ENCODE measurements at places on chromosomes 11 and 22.
A peak's percentile ranks its signal among the peaks of the same experiment; 100 is the strongest.

DNA sequence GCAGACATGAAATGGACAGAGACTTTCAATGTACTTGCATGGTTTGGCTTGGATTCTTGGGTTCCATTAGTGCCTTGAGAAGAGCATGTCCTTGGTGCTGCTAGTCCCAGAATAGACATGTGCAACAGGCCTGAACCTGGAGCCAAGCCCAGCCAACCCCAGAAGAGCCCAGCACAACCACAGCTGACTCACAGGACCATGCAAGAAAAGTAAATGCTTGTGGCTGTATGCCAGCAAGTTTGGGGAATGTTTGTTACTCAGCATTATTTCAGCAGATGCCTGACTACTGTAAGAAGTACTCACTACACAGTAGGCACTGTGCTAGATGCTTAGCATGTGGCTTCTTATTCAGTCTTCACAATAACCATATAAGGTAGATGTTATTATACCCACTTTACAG is 39.2 kb upstream of the HMGXB4 start:
- no peak for DNase-seq

DNA sequence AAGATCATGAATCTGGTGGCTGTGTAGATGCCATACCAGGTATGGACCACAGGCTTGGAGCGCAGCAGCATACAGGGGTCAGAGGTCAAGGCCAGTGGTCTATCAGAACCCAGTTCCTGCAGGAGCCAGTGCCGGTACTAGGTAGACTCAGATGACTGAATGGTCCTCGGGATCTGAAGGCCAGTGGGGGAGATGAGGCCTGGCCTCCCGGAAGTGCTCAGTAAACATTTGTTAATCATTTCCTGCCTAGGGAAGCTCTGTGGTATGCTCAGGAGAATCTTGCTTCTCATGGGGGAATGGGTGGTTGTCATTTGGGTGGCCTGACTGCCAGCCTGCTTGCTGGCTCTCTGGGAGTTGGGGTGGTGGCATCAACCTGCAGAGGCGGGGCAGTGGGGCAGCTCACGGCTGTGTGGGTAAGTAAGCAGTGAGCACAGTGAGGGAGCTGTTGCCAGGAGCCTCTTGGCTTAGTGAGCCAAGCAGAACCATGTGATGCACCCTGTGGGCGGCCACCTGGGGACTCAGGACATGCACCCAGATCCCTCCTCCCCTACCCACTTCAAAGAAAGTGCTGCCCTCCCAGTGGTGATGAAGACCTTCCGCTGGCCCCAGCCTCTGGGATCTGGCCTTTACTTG is 33.0 kb downstream of the PTPRJ start:
- DNase-seq, result no peak

GRCh38 chr11:10314199-10315072 is 9.6 kb downstream of the ADM start:
- no peak for DNase-seq

DNA sequence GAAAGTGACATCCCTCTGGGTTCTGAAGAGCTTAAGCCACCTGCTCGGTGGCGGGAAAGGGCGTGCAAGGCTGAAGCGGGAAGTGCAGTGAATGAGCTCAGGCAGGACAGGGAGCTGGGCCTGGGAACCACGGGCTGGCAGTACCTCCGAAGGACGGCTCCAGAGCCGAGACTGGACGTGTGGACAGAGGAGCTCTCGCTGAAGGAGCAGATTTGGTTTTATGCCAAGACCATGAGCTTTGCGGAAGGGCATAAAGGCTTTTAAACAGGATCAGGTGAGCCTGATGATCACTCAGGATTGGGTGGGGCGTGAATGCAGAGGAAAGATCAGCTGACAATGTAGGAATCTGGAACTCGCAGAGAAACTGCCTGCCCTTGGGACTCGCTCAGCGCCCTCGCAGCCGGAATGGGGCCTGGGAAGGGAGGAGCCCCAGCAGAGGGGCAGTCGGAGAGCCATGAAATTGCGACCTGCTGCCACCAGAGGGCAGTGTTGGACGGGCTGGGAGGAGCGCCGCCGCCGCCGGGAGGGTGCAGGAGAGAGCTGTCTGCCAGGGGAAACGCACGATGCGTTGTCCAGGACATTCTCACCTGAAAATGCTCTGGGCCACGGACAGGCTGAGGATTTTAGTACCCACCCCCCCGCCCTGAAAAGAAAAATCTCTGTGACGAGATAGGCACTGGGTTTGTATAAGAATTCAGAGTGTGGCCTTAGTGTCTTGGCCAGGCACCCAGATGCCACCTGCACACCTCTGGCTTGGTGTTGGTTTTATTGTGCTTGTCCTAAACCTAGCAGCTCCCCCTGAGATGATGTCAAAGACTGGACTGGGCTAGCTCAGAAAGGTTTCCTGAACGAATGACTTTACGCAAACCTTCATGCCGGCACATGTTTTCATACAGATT is 324.4 kb downstream of the NTM start:
- DNase-seq, result peak; percentile 33

GRCh38 chr22:30869667-30870395 is 98.7 kb downstream of the MORC2 start:
- no peak for DNase-seq

DNA sequence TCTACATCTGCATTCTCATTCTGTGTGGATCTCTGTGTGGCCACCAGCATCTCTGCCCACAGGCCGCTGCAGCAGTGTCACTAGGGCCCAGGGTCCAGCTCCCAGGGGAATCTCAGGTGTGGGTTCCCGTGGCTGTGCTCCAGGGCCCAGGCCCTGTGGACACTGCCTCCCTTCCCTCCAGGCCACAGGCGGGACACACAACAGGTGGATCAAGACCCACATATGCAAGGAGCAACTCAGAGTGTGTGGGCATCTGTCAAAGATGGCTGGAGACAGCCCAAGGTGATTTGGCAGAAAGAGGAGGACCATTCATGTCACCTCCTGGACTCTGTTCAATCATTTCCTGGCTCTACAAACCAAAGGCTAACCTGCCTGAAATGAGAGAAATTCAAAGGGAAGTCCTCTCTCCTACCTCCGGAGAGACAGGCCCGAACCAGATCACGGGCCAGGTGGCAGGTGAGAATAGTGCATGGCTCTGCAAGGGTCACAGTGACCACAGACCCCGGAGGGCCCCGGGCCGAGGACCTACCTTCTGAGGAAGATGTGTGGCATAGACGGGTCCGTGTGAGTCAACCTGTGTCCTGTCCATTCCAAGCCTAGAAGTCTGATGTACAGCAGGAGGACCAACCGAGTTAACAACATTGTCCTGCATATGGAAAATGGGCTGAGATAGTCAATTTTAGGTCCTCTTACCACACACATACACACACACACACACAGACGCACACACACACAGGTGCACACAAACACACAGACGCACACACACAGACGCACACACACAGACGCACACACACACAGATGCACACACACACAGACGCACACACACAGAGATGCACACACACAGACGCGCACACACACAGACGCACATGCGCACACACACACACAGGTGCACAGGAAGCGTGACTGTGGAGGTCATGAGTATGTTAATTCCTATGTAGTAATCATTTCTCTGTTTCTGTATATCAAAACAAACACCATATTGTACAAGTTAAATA is 1068.5 kb downstream of the BRD1 start:
- no peak for DNase-seq

DNA sequence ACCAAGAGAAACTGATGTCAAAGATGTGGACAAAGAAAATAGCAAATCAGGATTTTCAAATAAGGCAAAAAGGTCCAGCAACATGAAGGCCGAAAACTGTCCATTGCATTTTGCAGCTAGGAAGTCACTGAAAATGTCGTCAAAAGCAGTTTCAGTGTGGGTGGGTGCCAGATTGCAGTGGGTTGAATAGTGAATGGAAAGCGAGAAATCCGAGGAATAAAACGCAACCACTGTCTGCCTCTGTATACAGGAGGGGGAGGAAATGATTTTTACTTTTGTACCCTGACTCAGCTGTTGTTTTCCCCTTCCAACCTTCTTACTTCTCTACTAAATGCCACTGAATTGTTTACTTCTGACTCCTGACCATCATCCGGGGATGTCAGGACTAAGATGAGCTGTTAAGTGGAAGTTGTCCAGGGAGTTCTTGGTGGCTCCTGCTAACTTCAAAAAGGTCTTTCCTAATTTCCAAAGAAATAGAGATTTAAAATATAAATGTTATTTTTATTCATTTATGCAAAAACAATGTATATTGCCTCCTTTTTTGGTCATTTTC is 64.9 kb upstream of the BIRC3 start:
- DNase-seq, result no peak

GRCh38 chr11:112665291-112665690 is 295.9 kb upstream of the NCAM1 start:
- no peak for DNase-seq

- no peak for DNase-seq
Measured at GRCh38 chr11:86938900-86939880, 16.0 kb downstream of the FZD4 start.

- DNase-seq, result no peak
Measured at GRCh38 chr22:30267382-30268302, 991 bp upstream of the OSM start.

DNA sequence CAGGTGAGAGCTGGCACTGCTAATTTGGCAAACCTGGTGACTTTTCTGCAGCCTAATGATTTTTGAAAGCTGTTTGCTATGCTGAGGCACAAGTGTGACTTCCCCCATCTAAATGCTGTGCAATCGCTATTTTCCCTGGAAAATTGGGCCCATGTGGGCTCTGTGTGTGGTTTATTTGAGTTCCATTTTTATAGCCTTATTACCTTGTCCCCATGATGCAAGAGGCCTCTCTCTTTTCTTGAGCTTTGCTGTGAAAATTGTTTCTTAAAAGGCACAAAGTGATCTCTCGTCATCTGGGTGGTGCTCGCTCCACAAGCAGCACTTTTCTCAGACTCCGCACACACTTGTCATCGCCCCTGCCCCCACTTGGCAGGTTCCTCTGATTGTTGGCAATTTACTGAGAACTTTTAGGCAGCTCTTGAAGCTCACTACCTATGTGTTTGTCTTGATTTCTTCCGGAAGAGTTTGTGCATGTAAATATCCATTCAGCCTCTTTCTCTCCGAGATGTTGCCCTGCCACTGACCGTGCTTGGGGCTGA is 24.9 kb downstream of the BMAL1 start:
- DNase-seq, result no peak

GRCh38 chr22:49334449-49334789 is 493.3 kb downstream of the BRD1 start:
- no peak for DNase-seq

GRCh38 chr22:45704648-45705047 is 33.0 kb downstream of the ATXN10 start:
- DNase-seq, result no peak

GRCh38 chr11:877565-877964 is 33.0 kb downstream of the CHID1 start:
- DNase-seq, result no peak

DNA sequence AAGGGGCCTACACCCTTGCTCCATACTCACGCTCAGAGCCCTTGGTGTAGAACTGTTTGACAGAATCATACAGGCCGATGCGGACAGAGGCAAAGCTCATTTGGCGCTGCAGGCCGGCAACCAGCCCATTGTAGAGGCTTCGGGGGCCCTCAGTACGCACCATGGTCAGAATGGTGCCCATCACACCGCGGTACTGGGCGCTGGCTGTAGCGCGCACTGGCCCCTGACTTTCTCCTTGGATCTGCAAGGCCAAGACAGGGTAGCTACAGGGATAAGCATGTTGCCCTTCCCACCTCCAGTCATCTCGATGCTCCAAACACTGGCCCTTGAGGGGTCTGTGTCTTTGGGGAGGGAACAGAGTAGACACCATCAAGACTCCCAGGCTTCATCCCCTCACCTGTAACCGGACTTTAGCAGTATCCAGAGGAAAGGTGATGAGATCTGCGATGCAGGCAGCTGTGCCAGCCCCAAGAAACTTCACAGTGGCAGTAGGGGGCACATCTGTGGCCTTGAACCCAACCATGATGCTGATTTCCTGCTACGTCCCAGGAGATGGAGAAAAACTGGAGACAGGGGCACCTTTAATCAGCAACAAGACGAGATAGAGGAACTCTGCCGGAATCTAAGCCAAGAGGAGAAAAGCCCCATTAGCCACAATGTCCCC is 4.7 kb downstream of the UCP2 start:
- no peak for DNase-seq

DNA sequence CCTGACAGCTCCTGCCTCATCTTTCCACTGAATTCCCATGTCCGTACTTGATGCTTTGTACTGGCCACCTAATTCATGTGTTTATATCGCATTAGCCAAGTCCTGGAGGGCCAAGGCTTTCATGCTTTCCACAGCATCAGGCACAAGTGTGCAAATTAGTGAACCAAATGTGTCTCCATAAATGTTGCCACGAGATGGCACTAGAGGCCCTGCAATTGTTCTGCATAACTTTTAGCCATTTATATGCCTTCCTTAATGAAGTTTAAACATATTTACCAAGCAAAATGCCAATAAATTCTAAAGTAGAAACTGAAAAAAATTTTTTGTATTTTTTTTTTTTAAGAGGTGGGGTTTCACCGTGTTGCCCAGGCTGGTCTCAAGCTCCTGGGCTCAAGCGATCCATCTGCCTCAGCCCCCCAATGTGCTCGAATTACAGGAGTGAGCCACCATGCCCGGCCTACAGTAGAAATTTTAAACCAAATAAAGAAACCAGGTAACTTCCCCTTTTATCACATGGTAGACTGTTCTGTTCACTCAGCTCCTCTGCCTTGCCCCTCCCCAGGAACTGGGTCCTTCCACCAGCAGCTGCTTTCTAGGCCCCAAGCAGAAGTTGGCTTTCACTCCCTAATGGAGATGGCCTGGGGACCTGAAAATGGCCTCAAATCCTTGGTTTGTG is 20.8 kb upstream of the IL18BP start:
- peak; percentile 32 for DNase-seq

DNA sequence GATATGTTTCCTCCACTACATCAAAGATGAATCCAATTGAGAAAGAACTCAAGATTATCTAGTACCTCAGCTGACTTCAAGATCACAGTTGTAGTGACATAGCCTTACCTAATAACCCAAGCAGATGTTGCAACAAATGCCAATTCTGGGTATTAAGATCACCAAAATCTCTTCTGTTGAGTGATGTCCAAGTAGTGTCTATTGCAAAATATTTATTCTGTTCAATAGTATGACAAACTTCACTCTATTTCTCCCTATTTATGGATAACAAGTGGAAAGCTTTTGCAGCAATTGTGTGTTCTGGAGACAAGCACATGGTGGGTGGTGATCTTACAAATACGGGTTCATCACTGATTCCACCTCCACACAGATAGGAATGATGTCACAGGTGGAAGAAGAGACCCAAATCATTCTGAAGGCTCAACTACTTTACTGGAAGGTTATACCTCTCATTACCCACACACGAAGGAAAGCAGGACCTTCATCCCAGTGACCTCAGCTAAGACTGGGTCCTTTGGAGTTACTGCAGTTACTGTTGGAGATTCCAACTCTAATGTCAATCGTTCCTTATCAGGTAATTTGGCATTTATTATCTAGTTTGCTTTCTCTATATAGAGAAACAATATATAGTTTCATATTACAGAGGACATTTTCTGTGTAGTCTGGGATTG is 72.0 kb downstream of the CD44 start:
- no peak for DNase-seq

All from HS-5 (cell line).